ENCODE measurements at places on chromosomes 7 and 10. TPM values are rescaled to one million over a fixed set of nuclear protein-coding genes. Genes with fewer than 3 reads are reported as not detected.

DNA sequence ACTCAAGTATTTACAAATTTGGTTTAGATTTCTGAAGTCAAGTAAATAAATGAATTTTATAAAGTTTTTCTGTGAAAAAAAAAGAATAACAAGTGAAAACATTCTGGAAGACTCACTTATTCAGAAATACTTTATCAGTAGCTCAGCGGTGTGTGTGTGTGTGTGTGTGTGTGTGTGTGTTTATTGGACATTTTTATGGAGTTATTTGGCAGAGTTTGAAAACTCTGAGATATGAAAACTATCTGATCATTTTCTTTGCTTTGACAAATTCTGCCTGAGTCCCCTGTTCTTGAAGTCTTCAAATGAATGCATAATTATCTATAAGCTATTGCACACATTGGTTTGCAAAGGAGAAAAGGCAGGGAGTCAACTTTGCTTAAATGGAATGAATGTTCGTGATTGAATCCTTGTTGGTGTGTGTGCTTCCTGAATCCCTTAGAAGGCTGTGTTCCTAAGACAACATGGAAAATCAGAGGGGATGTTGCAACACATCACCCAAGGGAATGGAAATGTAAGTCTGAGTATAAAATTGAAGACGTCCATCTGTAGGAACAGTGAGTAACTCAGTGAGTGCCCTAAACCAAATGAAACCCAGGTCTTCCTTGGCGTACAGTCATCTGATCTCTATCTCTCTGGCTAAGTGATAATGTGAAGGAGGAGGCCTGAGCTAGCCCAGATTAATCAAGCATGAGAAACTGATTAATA, 160.9 kb downstream of the REEP3 start:
- DNase-seq, result peak; percentile 58
- H3K4me3 ChIP-seq, result no peak overlapping the region
- H3K27ac ChIP-seq, result no peak overlapping the region
- H3K36me3 ChIP-seq, result no peaks in the 10 kb centered on the region
- H3K27me3 ChIP-seq, result no peaks in the 10 kb centered on the region

DNA sequence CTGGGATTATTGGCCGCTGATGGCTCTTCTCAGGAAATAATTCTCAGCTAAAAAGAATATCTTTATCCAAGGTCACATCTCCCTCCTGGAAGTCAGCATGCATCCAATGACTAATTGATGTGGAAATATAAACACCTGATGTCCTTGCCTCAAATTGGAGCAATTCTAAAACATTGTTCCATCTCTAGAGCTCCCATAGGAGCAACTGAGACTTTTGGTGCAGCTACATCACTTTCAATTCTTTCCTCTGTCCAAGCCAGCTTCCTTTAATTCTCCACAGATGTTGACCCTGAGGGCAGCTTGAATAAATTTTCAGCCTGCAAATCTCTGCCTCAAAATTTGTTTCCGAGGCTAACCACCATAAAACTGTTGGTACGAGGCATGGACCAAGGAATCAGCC, 43.9 kb upstream of the KCND2 start:
- H3K4me3 ChIP-seq, result no peak overlapping the region
- H3K27ac ChIP-seq, result no peak overlapping the region
- no peaks in the 10 kb centered on the region for H3K4me1 ChIP-seq
- DNase-seq, result no peak
- no peaks in the 10 kb centered on the region for H3K27me3 ChIP-seq

DNA sequence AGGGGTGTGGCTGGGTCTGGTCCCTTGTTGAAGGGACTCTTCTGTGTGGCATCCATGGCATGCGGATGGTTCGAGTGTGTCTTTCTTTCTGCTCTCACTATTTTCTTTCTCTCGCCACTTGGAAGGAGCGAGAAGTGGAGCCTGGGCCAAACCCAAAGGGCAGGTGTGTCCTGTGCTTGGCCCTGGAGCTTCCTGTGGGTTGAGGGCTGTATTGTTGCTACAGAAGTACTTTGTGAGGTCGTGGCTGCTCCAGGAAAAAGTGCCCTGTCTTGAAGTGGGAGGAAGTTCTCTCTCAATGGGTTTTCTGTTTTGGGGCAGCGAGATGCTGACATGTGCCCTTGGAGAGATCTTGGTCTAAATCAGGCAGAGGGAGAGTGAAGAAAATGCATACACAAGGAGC, 72.0 kb downstream of the DOCK1 start:
- no peaks in the 10 kb centered on the region for H3K27me3 ChIP-seq
- peaks cover 4% of the 10 kb centered on the region for H3K36me3 ChIP-seq
- no peak overlapping the region for H3K4me3 ChIP-seq
- no peak overlapping the region for H3K27ac ChIP-seq
- H3K4me1 ChIP-seq, result no peaks in the 10 kb centered on the region
- no peak for DNase-seq

- no peaks in the 10 kb centered on the region for H3K27me3 ChIP-seq
- no peak for DNase-seq
- H3K4me1 ChIP-seq, result no peaks in the 10 kb centered on the region
- H3K4me3 ChIP-seq, result no peak overlapping the region
- no peaks in the 10 kb centered on the region for H3K36me3 ChIP-seq
Observed at GRCh38 chr7:127089146-127089545, 163.6 kb downstream of the GRM8 start.

DNA sequence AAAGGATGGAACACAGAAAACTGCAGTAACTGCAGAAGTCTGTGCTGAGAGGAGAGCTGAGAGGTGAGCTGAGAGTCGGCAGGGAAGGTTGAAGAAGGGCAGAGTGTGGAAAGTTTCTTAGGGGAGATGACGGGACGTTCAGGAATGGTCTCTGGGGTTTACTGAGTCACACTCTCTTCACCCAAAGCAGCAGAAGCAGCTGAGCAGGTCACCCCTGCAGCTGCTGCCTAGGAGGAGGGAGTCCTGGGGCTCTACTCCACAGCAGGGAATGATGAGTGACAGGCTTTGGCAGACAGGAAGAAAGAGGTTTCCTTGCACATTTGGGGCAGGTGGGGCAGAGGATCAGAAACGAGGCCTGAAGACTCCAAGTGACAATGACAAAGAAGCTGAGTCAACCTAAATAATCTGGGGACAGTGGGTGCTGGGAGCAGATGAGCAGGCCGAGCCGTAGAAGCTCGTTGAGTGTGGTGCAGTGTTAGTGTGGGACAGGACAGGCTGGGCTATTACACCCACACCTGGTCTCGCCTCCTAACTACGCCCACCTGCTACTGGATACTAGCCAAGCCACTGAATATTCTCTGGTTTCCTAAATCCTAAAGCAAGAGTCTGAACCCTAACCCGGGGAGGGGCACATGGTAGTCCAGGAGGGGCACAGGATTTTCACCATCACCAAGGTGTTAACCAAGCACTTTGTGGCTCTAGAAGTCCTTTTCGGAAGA, 24.9 kb downstream of the BEND7 start:
- no peaks in the 10 kb centered on the region for H3K4me1 ChIP-seq
- H3K36me3 ChIP-seq, result no peaks in the 10 kb centered on the region
- H3K27me3 ChIP-seq, result no peaks in the 10 kb centered on the region
- no peak overlapping the region for H3K4me3 ChIP-seq

- no peaks in the 10 kb centered on the region for H3K27me3 ChIP-seq
- H3K4me3 ChIP-seq, result no peak overlapping the region
- peak overlapping the region; percentile 56 for H3K27ac ChIP-seq
- peak; percentile 80 for DNase-seq
Observed at GRCh38 chr7:90425376-90425775, 22.1 kb downstream of the CLDN12 start.

- no peak for DNase-seq
- H3K4me1 ChIP-seq, result peaks cover 7% of the 10 kb centered on the region
- H3K36me3 ChIP-seq, result no peaks in the 10 kb centered on the region
- H3K27me3 ChIP-seq, result no peaks in the 10 kb centered on the region
- H3K4me3 ChIP-seq, result no peak overlapping the region
Observed at GRCh38 chr10:102651455-102652169, 7.3 kb downstream of the TRIM8 start.

DNA sequence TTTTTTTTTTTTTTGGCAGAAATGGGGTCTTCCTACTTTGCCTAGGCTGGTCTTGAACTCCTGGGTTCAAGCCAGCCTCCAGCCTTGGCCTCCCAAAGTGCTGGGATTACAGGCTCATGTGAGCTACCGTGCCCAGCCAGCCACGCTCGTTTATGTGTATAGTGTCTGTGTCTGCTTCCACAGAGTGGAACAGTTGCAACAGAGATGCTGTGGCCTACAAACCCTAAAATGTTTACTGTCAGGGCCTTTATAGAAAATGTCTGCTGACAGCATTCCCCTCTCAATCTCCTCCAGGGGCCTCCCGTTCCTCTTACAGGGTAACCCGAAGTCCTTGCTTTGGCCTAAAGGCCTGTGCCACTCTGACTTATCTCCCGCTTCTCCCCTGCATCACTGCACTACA, 87.6 kb upstream of the LEP start:
- no peak overlapping the region for H3K4me3 ChIP-seq
- no peak overlapping the region for H3K27ac ChIP-seq
- no peak for DNase-seq
- H3K36me3 ChIP-seq, result no peaks in the 10 kb centered on the region

GRCh38 chr7:101861218-101861775, 43.9 kb downstream of the CUX1 start:
- no peak overlapping the region for H3K27ac ChIP-seq
- DNase-seq, result no peak
- H3K4me1 ChIP-seq, result peaks cover 16% of the 10 kb centered on the region

DNA sequence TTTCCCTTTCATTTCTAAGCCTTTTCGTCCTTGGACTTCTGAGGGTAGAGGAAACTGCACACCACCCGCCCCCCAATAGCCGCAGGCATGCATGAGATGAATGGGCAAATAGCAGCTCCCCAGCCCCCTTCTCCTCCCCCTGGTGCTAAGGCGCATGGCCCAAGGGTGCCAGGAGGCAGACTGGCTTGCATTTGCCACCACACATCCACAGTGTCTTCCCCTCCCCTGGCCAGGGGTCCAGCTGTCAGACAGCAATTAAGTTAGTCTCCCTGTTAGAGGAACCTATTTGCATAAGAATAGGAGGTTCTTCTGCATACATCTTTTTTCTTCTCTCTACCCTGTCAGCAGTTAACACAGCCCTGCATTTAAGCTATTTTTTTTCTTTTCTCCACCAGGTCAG, 20.2 kb downstream of the TOMM7 start:
- no peak overlapping the region for H3K27ac ChIP-seq
- DNase-seq, result no peak
- no peaks in the 10 kb centered on the region for H3K36me3 ChIP-seq
- peaks cover 4% of the 10 kb centered on the region for H3K4me1 ChIP-seq
- H3K4me3 ChIP-seq, result no peak overlapping the region

ADAM12 gene
- total RNA-seq, result 9.4 TPM

TAS2R5 gene
- total RNA-seq, result 0.26 TPM

GHRHR gene
- total RNA-seq, result not detected

PNLIPRP3 gene
- total RNA-seq, result not detected
